Pancreas (tissue), 10 donors: ENCODE measurements at places on chromosomes 1 and 21. TPM values are rescaled to one million over a fixed set of nuclear protein-coding genes. Genes with fewer than 3 reads are reported as not detected.

The OPN3 gene
- 2.4 TPM for polyA plus RNA-seq

The TCHH gene
- 0.42 TPM for polyA plus RNA-seq

The AVPR1B gene
- polyA plus RNA-seq = 0.68 TPM

The SMCP gene
- not detected for polyA plus RNA-seq

The OR2T29 gene
- not detected for polyA plus RNA-seq

The PADI3 gene
- polyA plus RNA-seq = not detected

The AUNIP gene
- not detected for polyA plus RNA-seq

The C1orf53 gene
- polyA plus RNA-seq = 5.6 TPM

The CASZ1 gene
- polyA plus RNA-seq = 16.0 TPM

GRCh38 chr1:202621446-202621845 lies 88.8 kb downstream of the SYT2 start:
- no peak for DNase-seq

DNA sequence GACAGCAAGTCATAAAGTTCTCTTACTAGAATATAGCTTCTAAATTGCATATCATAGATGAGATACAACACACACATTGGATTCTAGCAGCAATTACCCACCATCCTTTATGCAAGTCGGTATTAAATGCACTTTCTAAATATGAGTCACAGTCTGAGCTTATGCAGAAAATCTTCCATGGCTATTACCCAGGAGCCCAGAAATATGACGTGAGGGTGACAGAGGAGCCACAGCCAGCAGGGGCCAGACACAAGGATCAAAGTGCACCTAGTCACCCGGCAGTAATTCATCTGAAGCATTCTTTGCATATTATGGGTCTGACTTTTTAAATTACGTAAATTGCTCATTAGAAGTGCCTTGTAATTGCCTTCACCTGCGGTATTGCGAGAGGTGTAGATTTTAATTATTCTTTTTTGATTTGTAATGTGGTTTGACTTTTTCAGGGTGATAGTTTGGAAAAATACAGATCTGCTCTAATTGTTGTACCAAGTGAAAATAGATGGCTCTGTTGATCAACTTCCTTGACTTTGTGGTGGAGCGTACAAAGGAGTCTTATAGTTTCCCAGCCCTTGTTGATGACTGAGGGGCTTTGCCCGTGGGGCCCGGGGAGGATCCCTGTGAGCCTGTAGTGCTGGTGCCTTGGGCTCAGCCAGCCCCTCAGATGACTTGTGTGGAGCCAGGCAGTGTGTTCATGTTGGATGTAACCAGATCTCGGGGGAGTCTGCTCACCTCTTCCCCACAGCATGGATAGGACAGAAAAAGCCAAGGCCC lies 470.0 kb upstream of the VAMP3 start:
- DNase-seq = no peak

GRCh38 chr1:25867210-25867991 lies 8.1 kb downstream of the PAQR7 start:
- DNase-seq = no peak

- DNase-seq = no peak
These were observed 2.0 kb downstream of the TFF2 start for GRCh38 chr21:42348762-42349161.

GRCh38 chr21:32034850-32035249 lies 162.0 kb downstream of the HUNK start:
- no peak for DNase-seq

- DNase-seq = no peak
These were observed 275.7 kb upstream of the CAMK1G start for GRCh38 chr1:209307846-209308245.

GRCh38 chr1:9859281-9860014 lies 35.7 kb upstream of the CLSTN1 start:
- no peak for DNase-seq

- DNase-seq = no peak
These were observed 25.4 kb upstream of the SLC16A1 start for GRCh38 chr1:112981426-112981825.

DNA sequence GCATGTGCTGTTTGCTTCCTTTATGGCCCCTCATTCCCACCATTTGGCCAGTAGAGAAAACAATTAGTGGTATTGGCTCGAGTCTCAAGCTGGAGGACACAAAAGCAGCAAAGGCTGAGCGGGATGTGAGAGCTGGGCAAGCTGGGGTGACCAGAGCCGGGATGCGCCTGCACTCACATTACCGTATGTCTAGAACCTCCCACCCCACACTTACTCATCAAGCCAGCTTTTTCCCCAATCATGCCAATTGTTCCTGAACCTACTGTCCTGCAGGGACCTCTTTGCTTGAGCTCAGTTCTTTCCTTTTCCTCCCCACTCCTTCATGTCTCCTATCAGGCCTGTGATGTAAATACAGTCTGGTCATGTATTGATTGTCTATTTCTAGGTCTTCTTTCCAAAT lies 45.9 kb downstream of the KIRREL1 start:
- no peak for DNase-seq

- DNase-seq = no peak
These were observed 39.3 kb downstream of the ELK4 start for GRCh38 chr1:205592443-205593003.

- DNase-seq = no peak
These were observed 53.9 kb upstream of the NADK start for GRCh38 chr1:1832166-1832565.

DNA sequence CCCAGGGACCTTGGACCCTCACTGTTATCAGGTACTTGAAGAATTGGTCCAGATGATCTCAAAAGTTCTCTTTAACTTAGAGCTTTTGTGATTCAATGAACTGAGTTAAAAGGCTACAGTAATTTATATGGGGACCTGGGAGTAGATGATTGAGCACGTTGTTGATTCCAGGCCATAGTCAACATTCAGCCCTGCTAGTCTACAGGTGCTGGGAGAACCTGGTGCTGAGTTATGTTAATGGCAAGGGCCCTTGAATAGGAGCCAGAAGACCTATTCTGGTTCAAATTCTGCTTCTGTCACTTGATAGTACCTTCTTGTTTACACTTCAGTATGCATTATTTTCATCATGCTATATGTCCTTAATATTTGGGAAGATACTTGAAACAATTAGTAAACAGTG lies 11.2 kb downstream of the DYRK3 start:
- DNase-seq = no peak

DNA sequence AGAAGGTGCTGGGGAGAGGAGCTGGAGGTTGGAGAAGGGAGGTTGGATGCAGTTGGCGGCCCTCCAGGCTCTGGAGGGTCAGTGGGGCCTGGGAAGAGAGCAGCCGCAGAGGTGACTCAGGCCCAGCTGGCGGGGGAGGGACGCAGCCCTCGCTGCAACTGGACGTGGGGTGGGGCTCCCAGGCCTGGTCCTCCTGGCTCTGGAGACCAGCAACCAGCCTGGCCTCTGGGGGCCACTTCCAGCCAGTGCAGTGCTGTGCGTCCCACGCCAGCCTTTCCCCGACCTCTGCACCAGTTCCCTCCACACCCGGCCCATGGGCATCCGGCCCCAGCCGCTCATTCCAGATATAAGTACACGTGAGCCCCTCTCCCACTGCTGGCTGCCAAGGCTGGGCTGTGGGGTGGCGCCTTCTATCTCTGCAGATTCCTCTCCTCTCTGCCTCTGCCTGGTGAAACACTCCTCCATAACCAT lies 38.0 kb upstream of the COL18A1 start:
- DNase-seq = peak; percentile 20

DNA sequence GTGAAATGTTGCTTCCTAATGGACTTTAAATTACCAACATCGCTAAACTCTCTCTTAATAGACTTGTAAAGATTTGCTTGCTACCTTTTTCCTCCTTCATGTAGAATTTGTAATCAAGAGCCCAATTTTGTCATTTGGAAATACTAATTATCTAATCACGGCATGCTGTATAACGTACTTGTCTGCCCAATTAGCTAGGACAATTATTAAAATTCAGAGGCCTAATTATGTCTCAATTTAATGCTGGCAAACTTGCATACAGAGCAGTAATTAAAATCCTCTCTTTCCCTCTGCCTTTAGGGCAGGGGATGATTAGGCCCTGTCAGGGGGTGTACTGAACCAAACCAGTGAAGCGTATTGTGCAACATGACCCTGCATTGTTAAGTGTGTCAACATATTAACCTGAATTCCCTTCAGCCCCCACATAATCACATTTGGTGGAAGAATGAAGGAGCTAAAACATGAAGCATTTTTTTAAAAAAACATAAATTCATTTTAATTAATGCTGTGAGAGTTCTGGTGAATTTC lies 137.4 kb upstream of the BARHL2 start:
- no peak for DNase-seq

GRCh38 chr1:8568837-8569236 lies 248.6 kb downstream of the RERE start:
- no peak for DNase-seq
